ENCODE measurements at places on chromosomes 11 and 22.
A peak's percentile ranks its signal among the peaks of the same experiment; 100 is the strongest.

GRCh38 chr11:67174311-67174710 lies 55.2 kb downstream of the KDM2A start:
- DNase-seq, result no peak

GRCh38 chr11:78350646-78351165 lies 66.9 kb downstream of the GAB2 start:
- peak; percentile 89 for DNase-seq

- DNase-seq, result peak; percentile 26
Measured at GRCh38 chr11:92227959-92228935, 3.6 kb downstream of the FAT3 start.

- DNase-seq, result no peak
Measured at GRCh38 chr11:3218483-3219280, at the start of gene MRGPRG. MRGPRG (minus strand) TSS chr11:3218813; CDS start chr11:3218813, 0 bp downstream.

GRCh38 chr11:47399860-47400767 lies 8.3 kb upstream of the SLC39A13 start:
- DNase-seq, result no peak

GRCh38 chr11:65851083-65851579 lies 6.8 kb downstream of the CFL1 start:
- no peak for DNase-seq

DNA sequence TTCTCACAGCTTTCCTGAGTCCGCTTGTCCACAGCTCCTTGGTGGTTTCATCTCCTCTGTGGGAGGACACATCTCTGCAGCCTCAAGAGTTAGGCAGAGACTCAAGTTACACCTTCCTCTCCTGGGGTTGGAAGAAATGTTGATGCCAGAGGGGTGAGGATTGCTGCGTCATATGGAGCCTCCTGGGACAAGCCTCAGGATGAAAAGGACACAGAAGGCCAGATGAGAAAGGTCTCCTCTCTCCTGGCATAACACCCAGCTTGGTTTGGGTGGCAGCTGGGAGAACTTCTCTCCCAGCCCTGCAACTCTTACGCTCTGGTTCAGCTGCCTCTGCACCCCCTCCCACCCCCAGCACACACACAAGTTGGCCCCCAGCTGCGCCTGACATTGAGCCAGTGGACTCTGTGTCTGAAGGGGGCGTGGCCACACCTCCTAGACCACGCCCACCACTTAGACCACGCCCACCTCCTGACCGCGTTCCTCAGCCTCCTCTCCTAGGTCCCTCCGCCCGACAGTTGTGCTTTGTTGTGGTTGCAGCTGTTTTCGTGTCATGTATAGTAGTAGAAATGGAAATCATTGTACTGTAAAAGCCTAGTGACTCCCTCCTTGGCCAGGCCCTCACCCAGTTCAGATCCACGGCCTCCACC lies 11.7 kb downstream of the RASD2 start:
- DNase-seq, result no peak

DNA sequence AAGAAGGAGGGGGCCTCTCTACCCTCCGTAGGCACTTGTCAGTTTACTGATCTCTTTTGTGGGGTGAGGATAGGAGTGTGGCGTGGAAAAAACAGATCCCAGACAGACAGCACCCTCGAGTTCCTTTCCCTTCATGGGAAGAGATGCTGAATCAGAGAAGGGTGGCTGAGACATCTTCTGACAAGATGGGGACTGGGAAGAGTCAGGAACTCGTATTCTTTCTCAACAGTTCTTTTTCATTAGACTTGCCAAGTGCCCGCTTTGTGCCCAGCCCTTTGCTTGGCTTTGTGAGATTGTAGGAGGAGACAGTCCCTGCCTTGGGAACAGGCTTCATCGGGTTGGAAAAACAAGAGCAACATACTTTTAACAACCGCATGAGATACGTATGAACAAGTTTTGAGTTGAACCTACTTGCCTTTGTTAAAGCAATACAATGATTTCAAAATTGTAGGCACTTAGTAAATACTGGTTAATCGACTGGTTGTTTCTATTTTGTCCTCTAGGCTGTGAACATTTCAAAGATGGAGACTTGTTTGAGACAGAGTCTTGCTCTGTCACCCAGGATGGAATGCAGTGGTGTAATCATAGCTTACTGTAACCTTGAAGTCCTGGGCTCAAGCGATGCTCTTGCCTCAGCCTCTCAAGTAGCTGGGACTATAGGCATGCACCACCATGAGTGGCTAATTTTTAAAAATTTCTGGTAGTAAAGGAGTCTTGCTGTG lies 1.1 kb downstream of the RRM1 start:
- DNase-seq, result peak; percentile 16

DNA sequence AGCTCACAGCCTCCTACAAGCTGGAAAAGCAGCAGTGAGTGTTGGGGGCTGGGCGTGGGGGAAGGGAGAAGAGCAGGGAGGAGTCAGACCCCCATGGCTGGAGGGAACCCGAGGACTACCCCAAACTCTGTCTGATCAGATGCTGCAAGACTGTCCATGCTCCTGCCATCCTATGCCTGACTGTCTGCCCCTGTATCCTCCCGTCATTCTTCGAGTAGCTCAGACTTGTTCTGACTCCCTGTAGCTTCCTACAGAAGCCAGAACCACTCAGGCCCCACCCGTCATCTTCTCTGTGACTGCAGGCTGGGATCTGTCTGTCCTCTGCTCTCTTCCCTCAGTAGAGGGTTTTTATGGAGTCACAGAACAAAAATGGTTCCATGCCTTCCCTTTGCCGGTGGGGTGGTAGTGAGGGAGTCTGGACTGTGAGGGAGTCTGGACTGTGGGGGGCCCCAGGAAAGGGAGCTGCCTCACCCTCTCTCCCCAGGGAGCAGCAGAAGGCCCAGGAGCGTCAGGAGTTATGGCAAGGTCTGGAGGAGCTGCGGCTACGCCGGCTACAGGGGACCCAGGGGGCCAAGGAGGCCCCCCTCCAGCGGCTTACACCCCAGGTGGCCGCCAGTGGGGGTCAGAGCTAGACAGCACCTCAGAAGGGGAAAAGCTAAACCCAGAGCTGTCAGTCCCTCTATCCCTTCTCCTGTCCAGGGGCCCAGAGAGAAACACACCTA lies 2.3 kb downstream of the GPHA2 start:
- no peak for DNase-seq

GRCh38 chr11:2912498-2912897 lies 16.7 kb downstream of the PHLDA2 start:
- DNase-seq, result no peak

- no peak for DNase-seq
Measured at GRCh38 chr11:92416971-92417725, 192.5 kb downstream of the FAT3 start.

DNA sequence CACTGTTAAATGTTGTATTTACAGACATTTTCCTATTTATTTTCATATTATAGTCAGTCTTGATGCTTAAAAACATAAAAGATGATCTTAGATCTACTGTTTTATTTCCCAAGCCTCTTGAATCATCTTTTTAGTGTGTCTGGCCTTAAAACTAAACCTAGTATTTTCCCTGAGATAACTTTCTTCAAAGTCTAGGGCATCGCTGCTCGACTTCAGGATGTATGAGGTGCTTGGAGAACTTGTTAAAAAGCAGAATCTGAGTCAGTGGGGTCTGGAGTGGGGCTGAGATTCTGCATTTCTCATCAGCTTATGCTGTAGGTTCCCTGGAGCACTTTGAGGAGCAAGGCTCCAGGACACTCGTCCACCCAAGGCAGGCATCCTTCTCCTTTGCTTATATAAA lies 404.9 kb downstream of the TENM4 start:
- DNase-seq, result no peak

GRCh38 chr11:20363149-20363499 lies 390 bp upstream of the HTATIP2 start:
- no peak for DNase-seq

- DNase-seq, result no peak
Measured at GRCh38 chr11:68837583-68838571, 3.8 kb downstream of the CPT1A start.

GRCh38 chr11:120055646-120056045 lies 82.3 kb downstream of the TRIM29 start:
- DNase-seq, result no peak

- peak; percentile 47 for DNase-seq
Measured at GRCh38 chr11:269146-269890, 8.9 kb upstream of the NLRP6 start.

DNA sequence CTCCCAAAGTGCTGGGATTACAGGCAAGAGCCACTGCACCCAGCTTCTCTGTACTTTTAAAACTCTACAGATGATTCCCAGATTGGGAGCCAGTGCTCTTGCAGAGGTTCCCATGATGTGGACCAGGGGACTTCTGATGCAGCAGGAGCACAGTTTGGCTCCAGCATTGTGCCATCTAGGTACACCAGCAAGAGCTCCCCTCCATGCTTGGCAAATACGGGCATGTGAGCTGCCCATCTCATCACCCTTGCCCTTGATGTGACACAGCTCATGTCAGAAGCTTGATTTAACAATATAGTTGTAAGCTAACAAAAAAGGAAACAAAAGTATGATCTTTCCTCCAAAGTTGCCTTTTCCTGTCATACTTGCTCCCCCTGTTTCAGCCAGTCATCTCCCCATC lies 28.7 kb downstream of the SNU13 start:
- no peak for DNase-seq

DNA sequence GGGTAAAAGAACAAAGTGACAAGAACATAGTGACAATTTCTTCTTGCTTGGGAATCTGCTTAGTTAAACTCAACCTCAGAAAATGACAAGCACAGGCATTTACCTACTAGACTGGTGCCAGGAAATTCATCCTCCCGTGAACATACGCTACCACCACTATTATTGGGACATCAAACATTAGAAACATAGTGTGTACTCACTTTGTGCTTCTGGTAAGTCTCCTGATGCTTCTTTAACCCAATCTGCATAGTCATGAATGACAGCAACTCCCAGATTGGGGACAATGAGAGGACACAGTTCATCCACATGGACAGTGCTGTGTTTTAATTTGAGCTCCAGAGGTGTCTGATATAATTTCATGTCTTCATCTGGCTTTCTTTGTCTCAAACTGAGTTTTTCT lies 29.2 kb upstream of the CHRNA10 start:
- DNase-seq, result no peak

- DNase-seq, result no peak
Measured at GRCh38 chr22:50532824-50533796, 3.3 kb upstream of the TYMP start.

- DNase-seq, result no peak
Measured at GRCh38 chr22:40932396-40932795, 18.8 kb upstream of the RBX1 start.

DNA sequence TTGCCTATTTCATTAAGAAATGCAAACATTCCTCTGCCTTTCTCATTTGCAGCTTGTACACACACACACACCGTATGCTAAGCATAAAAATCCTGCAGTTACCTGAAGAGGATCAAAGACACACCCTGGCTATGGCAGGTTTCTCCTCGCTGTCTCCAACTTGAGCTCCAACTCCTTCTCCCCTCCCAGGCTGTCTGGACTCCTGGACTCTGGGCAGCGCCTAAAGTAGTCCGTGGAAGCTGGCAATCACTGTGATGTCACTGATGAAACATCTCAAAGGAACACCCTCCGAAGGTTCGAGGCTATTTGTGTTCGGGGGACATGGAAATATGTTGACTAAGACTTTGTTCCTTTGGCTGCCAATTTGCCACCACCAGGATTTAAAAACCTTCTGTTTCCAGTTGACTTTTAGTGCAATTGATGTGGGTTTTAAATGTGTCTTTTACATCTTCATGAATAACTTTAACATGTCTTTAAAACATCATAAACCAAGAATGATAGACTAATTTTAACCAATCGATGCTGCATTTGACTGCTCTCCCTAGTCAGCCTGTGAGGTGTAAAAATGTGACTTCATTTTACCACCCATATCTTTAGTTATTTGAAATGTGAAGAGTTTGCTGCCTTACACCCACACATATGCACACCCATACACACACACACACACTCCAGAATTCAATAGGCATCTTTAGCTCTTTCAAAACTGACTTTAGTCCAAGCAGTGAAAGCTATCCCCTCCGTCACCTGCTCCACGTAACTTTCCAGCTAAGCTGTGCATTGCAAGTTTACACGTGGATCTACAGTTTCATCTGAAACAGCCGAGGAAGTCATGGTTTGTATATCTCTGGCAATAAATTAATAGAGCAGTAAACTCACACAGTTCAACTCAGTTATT lies at the start of gene SLN:
Gene SLN, minus strand, starts transcription at position 196 of the 895 bp plus-strand sequence.
- no peak for DNase-seq

DNA sequence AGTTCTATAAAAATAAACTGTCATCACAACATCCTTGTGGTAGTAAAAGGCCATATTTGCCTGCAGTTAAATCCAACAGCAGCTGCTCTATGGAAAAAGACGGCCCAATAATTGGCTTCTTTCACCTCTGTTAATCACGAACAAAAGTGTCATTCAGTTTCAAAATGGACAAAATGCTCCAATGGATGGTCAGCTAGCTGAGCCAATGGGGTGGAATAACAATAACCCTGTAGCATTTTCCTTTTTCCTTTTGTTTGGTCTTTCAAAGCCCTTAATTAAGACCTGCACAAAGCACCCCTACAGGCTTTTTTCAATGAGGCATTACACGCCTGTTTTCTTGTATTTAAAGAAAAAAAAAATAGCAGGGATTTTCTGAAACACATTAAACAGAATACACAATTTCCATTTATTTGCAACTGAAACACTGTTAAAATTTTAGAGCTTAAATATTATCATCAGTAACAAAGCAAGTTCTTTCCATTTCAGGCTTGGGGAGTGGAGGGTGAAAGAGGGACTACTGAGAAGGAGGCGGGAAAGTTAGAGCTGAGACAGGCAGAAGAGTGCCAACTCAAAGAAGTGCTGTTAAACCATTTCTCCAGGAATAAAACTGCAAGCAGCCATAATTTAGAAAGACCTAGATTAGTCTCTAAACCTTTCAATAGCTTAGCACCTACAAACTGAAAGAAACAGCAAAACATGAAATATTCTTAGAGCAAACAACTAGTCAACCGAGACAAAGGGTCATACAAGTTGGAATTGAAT lies 28.7 kb downstream of the LGR4 start:
- DNase-seq, result peak; percentile 92

DNA sequence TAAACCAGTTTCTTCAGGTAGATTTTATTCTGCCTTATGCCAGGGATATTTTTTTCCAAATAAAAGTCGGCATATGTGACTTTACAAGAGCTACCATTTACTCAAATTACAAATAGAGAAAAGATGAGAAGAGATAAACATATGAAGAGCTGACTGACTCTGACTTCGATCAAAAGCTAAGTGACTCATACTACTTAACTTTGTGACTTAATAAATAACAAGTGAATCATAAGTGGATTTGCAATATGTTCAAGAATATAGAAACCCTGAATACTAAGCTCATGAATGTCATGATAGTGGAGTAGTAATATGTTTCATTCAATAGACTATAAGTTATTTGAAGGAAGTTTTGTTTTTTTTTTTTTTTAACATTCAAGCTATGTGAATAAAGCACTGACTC lies 130.5 kb upstream of the ANO3 start:
- DNase-seq, result no peak

- DNase-seq, result no peak
Measured at GRCh38 chr11:105377870-105378269, 232.0 kb upstream of the GRIA4 start.

Data from globus pallidus (tissue), 1 donor.